Esophagus squamous epithelium (tissue), 5 donors: ENCODE measurements at places on chromosomes 6 and 20.

DNA sequence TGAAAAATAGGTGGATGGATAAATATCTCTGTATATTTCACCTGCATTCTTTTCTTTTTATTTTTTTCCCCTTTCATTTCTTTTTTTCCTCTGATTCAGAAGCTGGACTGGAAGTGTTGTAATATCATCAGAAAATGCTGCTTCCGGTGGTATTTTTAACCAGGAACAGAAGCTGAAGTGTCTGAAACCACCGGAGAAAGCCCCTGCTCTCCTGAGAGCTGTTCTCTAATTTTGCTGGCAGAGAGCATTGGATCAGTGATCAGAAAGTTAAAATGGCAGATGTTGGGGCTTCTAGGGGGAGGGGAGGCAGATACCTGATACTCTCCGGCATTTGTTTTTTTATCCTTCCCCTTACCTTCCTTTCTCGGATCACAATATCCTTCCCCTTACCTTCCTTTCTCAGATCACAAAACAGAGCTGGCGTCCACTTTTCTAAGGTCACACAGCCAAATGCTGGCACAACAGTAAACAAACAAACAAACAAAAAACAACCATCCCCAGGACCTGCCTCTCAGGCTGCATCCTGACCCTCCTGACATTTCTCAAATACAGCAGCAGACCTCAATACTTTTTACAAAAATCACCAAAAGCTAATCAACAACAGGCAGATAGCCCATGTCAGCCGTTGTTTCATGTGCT, 143.2 kb upstream of the ZNF217 start:
- DNase-seq, result no peak

DNA sequence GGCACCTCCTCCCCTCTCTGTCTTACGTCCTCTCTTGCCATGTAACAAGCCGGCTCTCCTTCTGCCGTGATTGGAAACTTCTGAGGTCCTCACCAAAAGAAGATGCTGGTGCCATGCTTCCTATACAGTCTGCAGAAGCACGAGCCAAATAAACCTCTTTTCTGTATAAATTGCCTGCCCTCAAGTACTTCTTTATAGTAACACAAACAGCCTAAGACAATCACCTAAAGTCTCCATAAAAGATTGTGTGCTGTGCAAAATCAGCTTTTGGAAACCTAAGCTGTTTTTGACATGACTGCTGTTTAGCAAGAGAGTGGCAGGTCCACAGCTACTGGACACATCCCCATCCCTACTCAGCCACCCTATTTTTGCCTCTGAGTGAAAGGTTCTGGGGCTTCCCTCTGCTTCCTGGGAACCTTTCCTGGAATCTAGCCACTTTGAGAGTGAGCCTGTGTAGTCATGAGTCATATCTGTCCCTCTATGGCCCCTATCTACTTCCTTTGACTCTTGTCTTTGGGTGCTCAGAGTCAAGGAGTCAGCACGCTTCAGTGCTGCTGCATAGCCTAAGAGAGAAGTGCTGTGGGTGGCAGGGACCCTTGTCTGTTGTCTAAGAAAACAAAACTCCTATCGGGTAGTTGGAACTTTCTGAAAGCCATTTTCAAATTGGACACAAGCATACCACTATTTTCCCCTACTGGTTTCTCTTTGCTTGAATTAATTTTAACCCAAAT, 110.0 kb downstream of the PPP1R14C start:
- no peak for DNase-seq

DNA sequence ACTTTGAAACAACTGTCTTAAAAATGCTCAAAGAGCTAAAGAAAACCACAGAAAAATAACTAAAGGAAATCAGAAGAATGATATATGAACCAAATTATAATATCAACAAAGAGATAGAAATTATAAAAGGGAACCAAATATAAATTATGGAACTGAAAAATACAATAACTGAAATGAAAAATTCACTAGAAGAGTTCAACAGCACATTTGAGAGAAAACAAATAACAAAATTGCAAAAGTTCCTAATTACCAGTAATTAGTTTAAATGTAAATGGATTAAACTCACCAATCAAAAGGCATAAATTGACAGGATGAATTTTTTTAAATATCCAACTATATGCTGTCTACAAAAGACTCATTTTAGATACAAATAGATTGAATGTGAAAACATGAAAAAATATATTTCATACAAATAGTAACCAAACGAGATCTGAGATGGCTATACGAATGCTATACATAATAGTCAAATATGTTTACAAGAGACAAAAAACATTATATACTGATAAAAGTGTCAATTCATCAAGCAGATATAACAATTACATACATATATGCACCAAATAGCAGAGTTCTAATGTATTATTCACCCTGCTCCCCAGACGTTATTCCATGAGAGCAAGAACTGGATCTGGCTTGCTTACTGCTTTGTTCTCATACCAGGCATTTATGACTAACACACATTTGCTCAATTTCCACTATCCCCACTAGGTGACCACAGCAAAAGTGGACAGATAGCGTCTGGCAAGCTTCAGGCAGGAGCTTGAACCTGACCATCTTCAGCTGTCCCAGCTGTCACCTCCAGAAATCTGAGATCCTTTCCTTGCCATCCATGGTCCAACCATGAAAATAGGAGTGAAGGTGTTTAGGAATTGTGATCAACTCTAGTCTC, 72.4 kb upstream of the SIRPA start:
- DNase-seq, result no peak

DNA sequence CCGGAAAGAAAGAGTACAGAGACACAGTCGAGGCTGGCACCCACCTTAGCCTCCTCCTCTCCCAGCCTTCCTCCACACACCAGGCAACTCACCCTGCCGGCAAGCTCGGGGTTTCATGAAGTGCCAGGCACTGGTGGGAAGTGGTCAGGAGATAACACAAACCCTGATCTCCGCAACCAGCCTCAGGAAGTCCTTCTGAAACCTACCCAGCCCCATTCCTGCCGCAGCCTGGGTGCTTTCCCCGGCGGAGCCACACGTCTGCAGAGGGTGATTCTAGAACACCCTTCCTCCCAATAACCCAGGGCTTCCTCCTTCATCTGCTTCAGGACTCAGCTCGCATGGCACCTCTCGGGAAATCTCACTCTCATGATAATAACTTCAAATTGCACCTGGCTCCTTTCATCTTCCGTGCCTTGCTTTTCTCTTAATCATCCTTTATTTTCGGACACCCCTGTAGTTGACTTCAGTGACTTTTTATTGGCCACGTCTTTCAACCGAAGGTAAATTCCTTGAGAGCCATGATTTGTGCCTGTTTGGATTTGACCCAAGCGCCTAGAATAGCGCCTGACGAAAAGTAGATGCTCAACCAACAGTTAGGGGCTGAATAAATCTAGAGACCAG, 8.7 kb upstream of the HLA-E start:
- no peak for DNase-seq

- no peak for DNase-seq
These were observed 4.4 kb downstream of the TFAP2A start for GRCh38 chr6:10410207-10411050.

GRCh38 chr6:18742406-18742805, 355.3 kb downstream of the RNF144B start:
- DNase-seq, result no peak

GRCh38 chr6:106223300-106223930, 102.1 kb downstream of the ATG5 start:
- DNase-seq, result no peak

- DNase-seq, result no peak
These were observed 49.8 kb upstream of the OR14J1 start for GRCh38 chr6:29251736-29252135.

GRCh38 chr6:16391451-16391912, 153.1 kb downstream of the GMPR start:
- no peak for DNase-seq

DNA sequence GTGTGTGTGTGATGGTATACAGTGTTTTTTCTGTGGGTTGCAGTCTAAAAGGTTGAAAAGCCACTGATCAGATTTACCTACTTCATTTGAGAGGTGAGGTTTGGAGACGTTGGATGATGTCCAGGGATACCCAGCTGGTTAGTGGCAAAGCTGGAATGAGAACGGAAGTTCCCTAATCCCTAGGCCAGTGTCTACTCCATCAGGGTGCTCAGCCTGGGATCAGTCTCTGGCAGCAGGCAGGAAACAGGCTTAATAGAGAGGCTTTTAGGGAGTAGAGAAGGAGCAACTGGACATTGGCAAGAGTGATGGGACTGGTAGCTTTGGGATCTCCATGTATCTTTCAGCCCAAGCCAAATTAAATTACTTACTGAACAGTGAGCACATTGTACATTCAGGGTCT, 80.7 kb downstream of the C6orf52 start:
- DNase-seq, result no peak

- DNase-seq, result no peak
These were observed 100.2 kb upstream of the TIAM2 start for GRCh38 chr6:154894902-154895301.

- no peak for DNase-seq
These were observed 14.6 kb upstream of the ARMC12 start for GRCh38 chr6:35722121-35722761.

DNA sequence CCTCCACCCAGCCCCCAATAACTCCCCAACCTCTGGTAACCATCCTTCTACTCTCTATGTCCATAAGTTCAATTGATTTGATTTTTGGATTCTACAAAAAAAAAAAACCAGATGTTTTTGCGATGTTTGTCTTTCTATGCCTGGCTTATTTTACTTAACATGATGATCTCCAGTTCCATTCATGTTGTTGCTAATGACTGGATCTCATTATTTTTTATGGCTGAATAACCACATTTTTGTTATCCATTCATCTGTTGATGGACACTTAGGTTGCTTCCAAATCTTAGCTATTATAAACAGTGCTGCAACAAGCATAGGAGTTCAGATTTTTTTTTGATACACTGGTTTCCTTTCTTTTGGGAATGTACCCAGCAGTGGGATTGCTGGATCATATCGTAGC, 98.8 kb downstream of the LYRM2 start:
- DNase-seq, result no peak
